ENCODE measurements at places on chromosomes 13 and 19.

GRCh38 chr19:10424011-10424637 lies 3.8 kb downstream of the PDE4A start:
- peak; percentile 11 for DNase-seq

DNA sequence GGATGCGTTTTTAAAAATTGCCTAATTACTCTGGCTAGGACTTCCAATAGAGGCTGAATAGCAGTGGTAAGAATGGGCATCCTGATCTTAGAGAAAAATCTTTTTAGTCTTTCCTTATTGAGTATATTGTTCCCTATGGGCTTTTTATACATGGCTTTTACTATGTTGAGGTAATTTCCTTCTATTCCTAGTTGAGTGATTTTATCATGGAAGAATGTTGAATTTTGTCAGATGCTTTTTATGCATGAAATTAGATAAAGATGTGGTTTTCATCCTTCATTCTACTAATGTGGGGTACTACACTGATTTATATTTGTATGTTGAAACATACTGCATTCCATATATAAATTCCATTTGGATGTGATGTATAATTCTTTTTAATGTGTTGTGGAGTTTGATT lies 2673.8 kb downstream of the PCDH9 start:
- DNase-seq: no peak

GRCh38 chr13:99087954-99088491 lies 110.2 kb upstream of the DOCK9 start:
- DNase-seq: peak; percentile 46

GRCh38 chr13:78334059-78334458 lies 269.3 kb downstream of the POU4F1 start:
- DNase-seq: no peak

GRCh38 chr13:91348906-91349435 lies 1.5 kb downstream of the MIR17HG start:
- peak; percentile 81 for DNase-seq

DNA sequence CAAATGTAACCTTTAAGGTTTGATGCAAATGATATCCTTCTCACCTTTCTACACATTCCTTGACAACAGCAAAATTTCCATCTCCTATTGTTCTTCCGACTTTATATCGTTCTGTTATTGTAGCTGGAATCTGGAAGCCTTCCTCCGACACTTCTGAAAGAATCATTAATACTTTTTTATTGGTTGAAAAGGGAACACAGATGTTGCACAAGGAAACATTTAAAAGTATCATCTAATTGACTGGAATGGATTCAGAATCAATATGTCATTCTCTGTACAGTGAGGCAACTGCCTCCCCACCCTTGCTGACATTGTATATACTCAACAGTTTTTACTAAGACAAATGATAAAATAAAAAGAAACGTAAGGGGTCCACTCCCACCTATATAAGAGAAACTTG lies 295.2 kb downstream of the DCLK1 start:
- no peak for DNase-seq

- no peak for DNase-seq
Observed at GRCh38 chr13:49980266-49980665, 16.6 kb upstream of the TRIM13 start.

- DNase-seq: no peak
Observed at GRCh38 chr19:29812080-29812880, 489 bp downstream of the CCNE1 start.

DNA sequence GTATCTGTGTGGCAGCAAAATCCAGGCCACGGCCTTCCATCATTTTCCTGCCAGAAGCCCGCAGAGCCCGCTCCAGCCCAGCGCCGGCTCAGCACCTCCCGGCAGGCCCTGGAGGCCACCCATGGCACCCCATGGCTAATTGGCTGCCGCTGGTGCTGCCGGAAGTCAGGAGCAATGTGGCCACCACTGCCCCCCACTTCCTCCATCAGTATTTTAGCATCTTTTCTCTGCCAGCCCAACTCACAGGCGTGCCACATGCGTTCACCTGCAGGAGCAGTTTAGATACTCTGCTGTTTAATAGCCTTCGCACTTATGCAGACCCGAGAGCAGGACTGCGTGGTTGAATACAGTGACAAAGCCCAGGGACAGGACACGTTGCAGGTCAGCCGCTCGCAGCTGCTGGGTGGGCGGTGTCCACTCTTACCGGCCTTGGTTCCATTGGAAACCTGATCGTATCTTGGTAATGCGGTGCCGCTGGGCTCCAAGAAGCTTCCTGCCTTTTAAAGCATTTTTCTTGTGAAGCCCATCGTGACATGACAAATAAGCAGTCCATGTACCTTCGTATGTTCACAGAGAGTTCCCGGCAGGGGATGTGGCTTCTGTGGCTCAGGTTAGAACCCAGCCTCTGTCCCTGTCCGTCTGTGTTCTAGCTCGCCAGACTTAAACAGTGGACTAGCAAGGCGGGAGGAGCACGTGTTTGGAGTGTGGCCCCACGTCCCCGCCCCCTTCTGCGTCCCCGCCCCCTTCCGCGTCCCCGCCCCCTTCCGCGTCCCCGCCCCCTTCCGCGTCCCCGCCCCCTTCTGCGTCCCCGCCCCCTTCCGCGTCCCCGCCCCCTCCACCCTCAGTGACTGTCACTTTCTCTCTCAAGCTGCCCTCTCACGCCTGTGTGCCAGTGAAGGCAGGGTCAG lies 162.0 kb upstream of the SOX1 start:
- DNase-seq: no peak

GRCh38 chr13:48188131-48188530 lies 44.9 kb upstream of the ITM2B start:
- no peak for DNase-seq

DNA sequence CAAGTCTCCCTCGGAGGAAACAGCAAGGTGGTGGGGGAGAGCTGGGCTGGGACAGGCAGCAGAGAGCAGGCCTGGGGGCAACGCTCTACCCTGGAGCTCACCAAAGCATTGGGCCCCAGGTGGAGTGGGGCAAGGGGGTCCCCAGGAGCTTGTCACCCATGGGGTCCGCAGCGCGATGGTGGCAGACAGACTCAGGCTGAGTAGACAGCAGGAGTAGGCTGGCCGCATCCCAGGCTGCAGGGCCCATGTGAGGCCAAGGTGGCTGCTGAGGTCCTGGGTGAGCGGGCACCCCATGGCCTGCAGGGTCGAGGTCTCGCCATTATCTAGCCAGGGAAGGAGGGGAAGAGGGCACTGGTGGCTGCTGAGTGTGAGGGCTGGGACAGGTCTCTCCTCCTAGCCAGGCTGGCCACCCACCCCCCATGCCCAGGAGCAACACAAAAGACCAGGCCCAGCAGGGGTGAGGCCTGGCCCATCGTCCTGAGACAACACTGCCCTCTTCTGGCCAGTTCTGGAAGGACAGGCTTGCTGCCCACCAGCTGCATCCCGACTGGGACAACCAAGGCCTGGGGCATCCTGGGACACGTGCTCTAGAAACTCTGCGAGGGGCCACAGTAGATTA lies 33.1 kb downstream of the CEBPG start:
- no peak for DNase-seq

DNA sequence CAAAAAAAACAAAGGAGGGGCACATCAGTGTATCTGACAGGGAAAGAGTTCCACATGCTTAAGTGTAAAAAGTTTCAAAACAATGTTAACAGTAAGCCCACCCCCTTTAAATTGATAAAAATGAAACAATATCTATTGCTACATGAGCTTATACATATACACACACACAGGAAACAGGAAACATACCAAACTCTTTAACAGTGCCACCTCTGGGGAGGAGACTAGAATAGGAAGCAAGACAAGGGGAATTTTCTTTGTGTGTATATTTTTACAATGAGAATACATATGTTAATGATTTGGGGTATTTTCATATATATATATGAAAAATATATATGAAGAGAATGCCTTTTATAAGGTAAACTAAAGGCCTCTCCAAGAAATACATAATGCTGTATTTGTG lies 44.7 kb downstream of the TPT1 start:
- DNase-seq: no peak

DNA sequence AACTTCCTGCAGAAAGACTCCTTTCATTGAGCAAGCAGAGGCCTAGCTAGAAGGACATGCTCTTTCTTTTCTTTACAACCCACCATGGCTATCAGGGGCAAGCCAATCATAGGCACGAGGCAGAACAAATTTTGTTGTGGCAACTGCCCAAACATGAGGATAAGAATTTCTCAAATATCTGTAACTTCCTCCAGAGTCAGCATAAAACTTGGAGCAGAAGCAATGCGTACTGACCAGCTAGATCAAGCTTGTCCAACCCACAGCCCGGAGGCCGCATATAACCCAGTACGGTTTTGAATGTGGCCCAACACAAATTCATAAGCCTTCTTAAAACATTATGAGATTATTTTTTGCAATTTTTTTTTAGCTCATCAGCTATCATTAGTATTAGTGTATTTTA lies 87.0 kb upstream of the SOX21 start:
- no peak for DNase-seq

GRCh38 chr19:38385804-38386257 lies 2.0 kb downstream of the GGN start:
- no peak for DNase-seq

DNA sequence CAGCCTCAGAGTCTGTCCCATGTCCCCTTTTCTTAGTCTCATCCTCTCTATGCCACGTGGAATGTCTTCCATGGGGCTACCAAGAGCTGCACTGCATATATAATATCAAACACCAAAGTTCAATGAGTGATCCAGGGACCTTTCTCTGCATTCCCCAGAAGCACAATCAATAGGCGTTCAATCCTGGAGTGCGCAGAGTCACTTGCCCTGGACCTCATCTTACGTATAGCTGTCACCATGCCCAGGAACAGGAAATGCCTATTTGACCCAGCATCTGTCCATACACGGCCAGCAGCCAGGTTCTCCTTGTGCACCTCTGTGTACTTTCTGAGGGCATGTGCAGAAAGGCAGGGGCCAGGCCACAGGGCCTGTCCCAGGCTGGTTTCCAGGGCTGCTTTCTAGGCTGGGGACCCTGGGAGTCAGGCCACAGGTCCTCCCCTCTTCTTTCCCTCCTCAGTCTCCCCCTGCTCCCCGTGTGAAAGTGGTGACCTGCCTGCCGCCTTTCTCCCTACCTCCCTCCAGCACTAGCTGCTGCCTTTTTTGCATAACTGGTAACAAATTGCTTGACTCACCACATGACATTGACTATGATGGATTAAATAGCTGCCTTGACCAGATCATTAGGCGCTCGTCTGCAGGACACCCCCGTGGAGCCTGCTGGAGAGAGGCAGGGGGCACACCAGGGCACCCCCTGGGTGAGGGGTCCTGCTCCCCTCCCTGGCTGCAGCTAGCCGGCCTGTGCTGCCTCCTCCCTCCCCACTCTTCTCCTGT lies 222.0 kb downstream of the ZNF536 start:
- DNase-seq: no peak

GRCh38 chr13:96314974-96315373 lies 225.1 kb downstream of the HS6ST3 start:
- DNase-seq: no peak

- DNase-seq: no peak
Observed at GRCh38 chr13:112056284-112056727, 10.6 kb upstream of the SOX1 start.

- no peak for DNase-seq
Observed at GRCh38 chr13:108365255-108365654, 95.7 kb downstream of the TNFSF13B start.

DNA sequence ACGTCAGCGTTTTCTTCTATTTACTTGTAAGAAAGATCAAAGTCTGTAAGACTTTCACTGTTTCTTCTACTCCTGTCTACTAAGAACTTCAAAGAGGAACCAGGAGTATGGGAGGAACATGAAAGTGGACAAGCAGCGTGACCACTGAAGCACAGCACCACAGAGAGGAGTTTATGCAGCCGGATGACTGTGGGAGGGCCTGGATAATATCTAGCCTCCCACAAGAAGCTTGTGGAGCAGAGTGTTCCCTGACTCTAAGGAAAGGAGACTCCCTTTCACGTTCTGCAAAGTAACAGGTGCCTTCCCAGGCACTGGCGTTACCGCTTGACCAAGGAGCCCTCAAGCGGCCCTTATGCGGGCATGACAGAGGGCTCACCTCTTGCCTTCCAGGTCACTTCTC lies 83.6 kb upstream of the PDCD5 start:
- no peak for DNase-seq

GRCh38 chr13:75222031-75222430 lies 259.9 kb downstream of the TBC1D4 start:
- DNase-seq: no peak

DNA sequence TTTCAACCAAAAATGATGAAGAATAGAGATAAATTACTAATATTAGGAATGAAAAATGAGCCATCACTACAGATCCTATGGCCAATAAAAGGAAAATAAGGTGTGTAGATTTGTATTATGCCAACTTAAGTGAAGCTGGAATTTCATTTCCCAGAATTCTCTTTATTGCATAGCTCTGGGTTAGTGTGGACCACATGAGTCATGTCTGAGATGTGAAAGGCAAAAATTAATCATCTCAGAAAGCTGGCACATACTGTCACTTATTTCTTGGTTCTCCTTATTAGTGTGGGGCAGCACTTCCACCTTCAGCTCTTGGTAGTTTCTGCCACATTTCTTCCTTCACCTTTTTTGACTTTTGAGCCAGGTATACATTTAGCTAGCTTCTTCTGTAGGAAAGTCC lies 82.6 kb downstream of the KATNAL1 start:
- DNase-seq: peak; percentile 10

GRCh38 chr13:36454987-36455386 lies 22.7 kb downstream of the CCNA1 start:
- no peak for DNase-seq

- no peak for DNase-seq
Observed at GRCh38 chr13:79637133-79637763, 156.3 kb downstream of the NDFIP2 start.

- no peak for DNase-seq
Observed at GRCh38 chr13:45196622-45197021, 4.2 kb downstream of the KCTD4 start.

GRCh38 chr13:99759163-99759552 lies 212.4 kb downstream of the ZIC5 start:
- DNase-seq: no peak

GRCh38 chr13:21010621-21011020 lies 50.8 kb downstream of the LATS2 start:
- peak; percentile 12 for DNase-seq

DNA sequence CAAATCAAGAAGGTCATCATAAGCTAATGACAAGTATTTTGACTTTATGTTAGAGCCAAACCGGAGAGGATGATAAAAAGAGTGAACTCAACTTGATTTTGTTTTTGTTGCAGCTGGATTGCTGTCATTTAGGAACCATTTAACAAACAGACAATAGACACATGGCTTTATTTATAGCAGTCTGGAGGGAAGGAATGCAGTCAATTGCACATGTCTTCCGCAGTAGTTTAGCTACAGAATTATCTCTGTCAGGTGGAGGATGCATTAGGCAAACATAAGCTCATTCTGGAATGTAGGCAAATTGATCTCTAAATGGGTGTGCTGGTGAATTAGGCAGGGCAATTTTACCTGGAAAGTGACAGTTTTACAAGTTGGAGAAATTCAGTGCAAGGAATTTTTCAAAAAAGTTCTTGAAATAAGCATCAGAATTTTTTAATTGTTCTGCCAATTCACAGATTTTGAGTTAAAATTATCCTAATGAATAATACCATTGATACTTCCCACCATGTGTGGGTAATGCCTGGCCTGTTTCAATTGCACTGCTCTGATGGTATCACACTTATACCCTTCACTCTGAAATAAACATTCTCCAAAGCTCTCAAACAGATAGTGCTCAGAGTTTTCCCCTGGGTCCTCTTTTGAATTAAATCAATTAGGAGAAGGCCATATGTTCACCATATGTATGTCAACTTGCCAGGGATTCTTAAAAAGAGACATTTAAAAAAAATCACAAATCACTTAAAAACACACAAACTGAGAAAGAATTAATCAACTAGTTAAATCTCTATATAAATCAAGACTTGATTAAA lies 318.3 kb downstream of the NDFIP2 start:
- no peak for DNase-seq

- no peak for DNase-seq
Observed at GRCh38 chr13:37364956-37365355, 233.6 kb downstream of the POSTN start.

All from kidney glomerular epithelial cell (primary cell).